A172 (cell line): ENCODE measurements at places on chromosomes 5 and 9. TPM values are rescaled to one million over a fixed set of nuclear protein-coding genes. Genes with fewer than 3 reads are reported as not detected.

LHX6 gene
- 2.2 and 2.5 TPM in 2 replicates for total RNA-seq

CCL27 gene
- 2.2 TPM in 1 of 2 replicates, not detected in the other for total RNA-seq

CDH9 gene
- total RNA-seq: 0.22 TPM in 1 of 2 replicates, not detected in the other

CCDC192 gene
- total RNA-seq: not detected in 2 replicates

RGS3 gene
- total RNA-seq: 65.8 and 75.3 TPM in 2 replicates

ZNF883 gene
- total RNA-seq: not detected in 2 replicates

CYSRT1 gene
- 5.1 and 5.4 TPM in 2 replicates for total RNA-seq

IL3 gene
- total RNA-seq: not detected in 2 replicates

SEMA6A gene
- total RNA-seq: 0.57 and 1.5 TPM in 2 replicates

NMUR2 gene
- not detected in 2 replicates for total RNA-seq

NDUFA8 gene
- total RNA-seq: 144 and 168 TPM in 2 replicates

FOXD4L3 gene
- not detected in 2 replicates for total RNA-seq

ZBTB26 gene
- total RNA-seq: 6.1 and 10.2 TPM in 2 replicates

ARID3C gene
- 0.19 TPM in 1 of 2 replicates, not detected in the other for total RNA-seq

FAM120A gene
- 57.1 and 65.1 TPM in 2 replicates for total RNA-seq

MEF2C gene
- 0.41 and 2.4 TPM in 2 replicates for total RNA-seq

PGM5 gene
- total RNA-seq: not detected in 2 replicates

TRIM36 gene
- 11.3 and 18.9 TPM in 2 replicates for total RNA-seq

SLC9A3 gene
- 4.7 and 5.8 TPM in 2 replicates for total RNA-seq

PCDHA9 gene
- 0.07 TPM in 1 of 2 replicates, not detected in the other for total RNA-seq

ELOVL7 gene
- 7.2 and 8.2 TPM in 2 replicates for total RNA-seq

FGF18 gene
- total RNA-seq: 0.14 and 1.1 TPM in 2 replicates

CKMT2 gene
- total RNA-seq: 4.7 TPM in 1 of 2 replicates, not detected in the other

CAMK4 gene
- total RNA-seq: 8.1 and 12.9 TPM in 2 replicates

SEPTIN8 gene
- total RNA-seq: 48.1 and 55.4 TPM in 2 replicates

PLPPR1 gene
- not detected in 2 replicates for total RNA-seq

LRRC19 gene
- total RNA-seq: not detected in 2 replicates

DAB2IP gene
- 15.8 and 19.1 TPM in 2 replicates for total RNA-seq

C6 gene
- not detected in 2 replicates for total RNA-seq
